Activated T-helper 1 cell treated with Interleukin-2 at 50 U/mL for 16 hours (primary cell): ENCODE measurements at places on chromosomes 16 and 17.

- DNase-seq = no peak
These were observed 52.7 kb downstream of the ZNF18 start for GRCh38 chr17:11944587-11944986.

DNA sequence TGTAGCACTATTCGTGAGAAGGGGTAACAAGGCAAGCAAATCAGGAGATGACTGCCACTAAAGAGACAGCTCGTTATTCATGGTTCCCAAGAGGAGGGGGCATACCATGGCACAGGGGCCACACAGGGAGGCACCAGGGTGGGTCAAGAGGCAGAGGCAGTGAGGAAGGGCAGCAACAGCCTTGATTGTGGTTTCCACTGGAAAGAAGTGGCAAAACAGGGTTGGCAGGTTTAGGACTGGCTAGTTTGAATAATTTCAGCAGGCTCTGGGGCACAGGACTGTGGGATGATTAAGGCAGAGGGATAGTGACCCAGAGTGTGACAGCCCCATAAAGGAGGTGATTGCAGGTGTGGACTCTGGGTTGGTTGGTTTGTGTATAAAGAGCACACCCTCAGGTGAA, 188.9 kb downstream of the CBLN1 start:
- no peak for DNase-seq

DNA sequence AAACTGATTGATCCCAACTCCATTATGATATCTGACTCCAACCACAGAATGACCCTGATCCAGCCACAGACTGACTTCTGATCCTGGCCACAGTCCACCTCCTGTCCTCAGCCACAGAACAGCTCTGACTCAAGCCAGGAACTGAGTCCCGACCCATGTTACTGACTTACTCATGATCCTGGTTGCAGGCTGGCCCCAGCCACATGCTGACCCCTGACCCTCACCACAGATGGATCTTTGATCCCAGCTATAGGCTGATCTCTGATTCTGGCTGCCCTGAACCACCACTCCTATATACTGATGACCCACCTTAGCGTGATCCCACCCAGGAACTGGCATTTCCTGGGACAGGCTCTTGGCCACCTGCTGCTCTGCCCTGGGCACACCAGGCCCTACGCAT, 32.2 kb upstream of the IL21R start:
- no peak for DNase-seq

DNA sequence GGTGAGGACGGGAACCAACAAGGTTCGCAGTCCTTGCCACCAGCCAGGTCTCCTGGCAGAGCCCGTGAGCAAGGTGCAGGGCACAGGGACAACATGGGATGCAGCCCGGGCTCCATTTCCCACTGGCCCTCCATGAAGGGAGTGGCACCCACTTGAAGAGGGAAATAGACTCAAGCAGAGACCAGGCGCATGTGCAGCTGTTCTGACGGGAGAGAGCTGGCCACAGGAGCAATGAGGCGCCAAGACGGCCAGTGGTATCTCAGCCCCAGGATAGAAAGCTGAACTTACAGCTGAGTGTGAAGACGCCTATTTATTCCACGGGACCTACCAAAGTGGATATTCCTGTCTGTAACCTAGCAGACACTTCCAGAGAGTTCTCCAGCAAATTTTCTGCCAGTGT, 8.2 kb upstream of the FOXJ1 start:
- DNase-seq = no peak

DNA sequence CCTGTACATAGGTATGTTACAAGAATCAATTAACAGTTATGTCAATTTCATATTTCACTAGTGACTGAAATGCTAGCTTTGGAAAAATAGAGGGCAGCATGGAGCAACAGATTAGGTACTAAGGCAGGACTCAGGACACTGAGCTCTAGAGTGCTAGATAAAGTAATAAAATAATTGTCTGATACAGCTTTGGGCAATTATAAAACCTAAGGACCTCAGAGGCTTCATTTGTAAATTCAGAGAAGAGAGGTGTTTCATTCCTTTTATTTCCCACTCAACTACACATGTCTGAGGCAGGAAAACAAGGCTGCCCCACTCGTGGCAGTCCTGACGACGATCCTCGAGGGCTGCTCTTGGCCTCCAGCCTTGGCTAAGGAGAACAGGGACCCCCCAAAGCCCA, 81.5 kb downstream of the CA4 start:
- DNase-seq = no peak

- no peak for DNase-seq
These were observed 13.2 kb downstream of the XYLT2 start for GRCh38 chr17:50359005-50359699.

GRCh38 chr17:40588552-40588951, 23.3 kb upstream of the CCR7 start:
- DNase-seq = no peak

- no peak for DNase-seq
These were observed 119.9 kb upstream of the SMURF2 start for GRCh38 chr17:64781810-64782555.

- no peak for DNase-seq
These were observed 27.6 kb upstream of the NXPH3 start for GRCh38 chr17:49548051-49548505.

GRCh38 chr16:84295203-84295860, 654 bp downstream of the WFDC1 start:
- DNase-seq = no peak

DNA sequence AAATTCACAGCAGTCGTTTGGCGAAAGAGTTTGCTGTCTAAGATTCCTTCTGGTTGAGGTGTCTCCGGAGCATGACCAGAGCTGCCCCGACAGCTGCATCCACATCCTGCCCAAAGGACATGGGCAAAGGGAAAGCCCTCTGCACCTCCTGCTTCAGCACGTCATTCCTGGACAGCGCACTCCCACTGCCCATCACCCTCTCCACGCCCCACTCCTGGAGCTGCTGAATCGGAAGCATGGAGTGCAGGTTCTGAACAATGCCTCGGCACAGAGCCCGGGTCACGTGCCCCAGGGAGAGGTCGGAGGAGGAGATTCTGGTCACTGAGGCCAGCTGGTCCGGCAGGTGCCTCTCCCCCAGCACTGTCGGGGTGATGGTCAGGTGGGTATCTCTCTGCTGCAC, 1.3 kb upstream of the TRPV1 start:
- no peak for DNase-seq

- DNase-seq = no peak
These were observed 18.9 kb upstream of the SPPL2C start for GRCh38 chr17:45825792-45826191.

- DNase-seq = no peak
These were observed 99.3 kb upstream of the TNRC6C start for GRCh38 chr17:77859035-77859810.

- DNase-seq = no peak
These were observed 4.9 kb upstream of the ANKFN1 start for GRCh38 chr17:56148333-56148732.

- DNase-seq = peak; percentile 60
These were observed 29.1 kb upstream of the ITGA3 start for GRCh38 chr17:50026837-50027171.

DNA sequence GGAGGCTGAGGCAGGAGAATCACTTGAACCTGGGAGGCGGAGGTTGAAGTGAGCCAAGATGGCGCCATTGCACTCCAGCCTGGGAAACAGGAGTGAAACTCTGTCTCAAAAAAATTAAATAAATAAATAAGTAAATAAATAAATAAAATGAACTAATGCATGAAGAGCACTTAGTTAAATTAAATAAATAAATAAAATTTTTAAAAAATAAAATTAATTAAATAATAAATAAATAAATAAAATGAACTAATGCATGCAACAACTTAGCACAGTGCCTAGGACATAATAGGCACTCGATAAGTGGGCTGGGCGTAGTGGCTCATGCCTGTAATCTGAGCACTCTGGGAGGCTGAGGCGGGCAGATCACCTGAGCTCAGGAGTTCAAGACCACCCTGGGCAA, 15.6 kb upstream of the CEP20 start:
- no peak for DNase-seq

DNA sequence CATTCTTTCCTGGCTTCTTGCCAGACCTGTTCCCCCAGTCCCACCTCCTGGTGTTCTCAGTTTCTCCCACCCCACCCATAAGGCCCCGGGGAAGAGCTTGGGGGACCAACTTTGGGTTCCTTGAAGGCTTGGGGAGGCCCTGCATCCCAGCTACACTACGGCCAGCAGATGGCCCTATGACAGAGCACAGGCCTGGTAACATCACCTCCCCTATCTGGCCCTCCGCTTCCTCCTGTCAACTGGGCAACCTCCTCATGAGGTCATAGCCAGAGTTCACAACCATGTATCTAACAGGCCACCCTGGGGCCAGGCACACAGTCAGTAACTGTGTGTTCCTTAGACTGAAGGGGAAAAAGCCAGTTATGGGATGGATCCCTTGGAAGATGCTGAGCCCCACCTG, 31.4 kb downstream of the MYO15A start:
- DNase-seq = no peak

DNA sequence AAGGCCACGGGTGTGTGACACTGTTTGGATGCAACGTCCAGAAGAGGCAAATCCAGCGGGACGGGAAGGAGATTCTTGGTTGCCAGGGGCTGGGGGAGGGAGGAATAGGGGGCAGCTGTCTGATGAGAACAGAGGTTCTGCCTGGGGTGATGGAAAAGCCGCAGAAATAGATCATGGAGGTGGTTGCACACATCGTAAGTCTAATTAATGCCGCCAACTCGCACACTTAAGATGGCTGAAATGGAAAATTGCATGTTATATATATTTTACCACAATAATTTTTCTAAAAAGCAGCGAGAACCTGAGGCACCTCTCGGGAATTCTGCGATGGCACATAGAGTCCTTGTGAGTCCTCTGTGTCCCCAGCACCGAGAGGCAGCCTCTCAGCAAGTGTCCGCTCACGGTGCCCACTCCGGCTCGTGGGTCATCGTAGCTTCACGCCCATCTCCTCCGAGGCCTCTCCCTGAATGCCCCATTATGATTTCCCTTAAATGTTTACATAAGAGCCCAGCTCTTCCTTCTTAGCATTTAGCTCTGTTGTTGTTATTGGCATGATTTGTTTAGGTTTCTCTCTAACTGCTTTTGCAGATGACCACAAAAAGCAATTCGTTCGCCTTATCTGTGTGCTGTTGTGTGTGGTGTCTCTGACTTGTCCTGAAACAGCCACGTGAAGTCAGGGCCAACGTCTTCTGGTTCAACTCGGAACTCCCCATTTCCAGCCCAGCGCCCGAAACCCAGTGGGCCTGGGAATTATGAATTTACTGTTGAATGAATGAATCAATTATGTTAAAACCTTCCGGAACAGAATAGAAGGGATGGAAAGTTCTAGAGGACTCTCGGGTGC, 7.7 kb downstream of the WFDC1 start:
- DNase-seq = no peak

- no peak for DNase-seq
These were observed 21.5 kb upstream of the COL1A1 start for GRCh38 chr17:50222922-50223321.

DNA sequence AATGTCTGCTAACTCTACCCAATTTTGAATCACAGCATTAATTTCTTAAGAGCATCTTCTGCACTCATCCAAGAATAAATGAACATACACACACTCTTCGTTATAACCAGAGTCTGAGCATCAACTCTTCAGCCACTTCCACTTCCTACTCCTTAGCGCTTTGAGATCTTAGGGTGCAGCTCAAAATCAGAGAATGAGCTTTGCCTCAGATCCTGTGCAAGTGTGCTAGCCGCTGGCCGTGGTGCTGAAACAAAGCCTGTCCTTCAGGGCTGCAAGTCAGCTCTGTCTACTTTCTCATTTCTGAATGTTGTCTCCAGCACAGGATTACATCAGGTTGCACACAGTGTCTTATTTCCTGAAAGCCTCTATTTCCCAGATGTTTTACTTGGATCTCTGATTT, 165.4 kb downstream of the AIPL1 start:
- no peak for DNase-seq

- DNase-seq = no peak
These were observed 13.0 kb upstream of the BLMH start for GRCh38 chr17:30304778-30305177.

GRCh38 chr16:86794216-86794864, 216.0 kb downstream of the FOXL1 start:
- DNase-seq = no peak

DNA sequence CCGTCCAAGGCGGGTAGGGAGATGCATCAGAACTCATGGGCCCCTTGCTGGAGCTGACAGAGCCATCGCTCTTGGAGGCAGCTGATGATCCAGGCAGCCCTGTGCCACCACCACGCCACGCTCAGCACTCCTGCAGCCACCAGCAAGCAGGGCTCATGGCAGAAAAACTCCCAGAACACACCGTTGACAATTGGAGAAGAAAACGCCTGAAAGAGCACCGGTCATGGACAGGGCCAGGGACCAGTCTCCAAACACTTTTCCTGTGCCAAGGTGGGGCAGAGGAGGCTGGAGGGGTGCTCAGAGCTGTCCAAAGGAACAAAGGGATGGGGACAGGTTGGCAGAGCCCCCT, 132.2 kb downstream of the FOXL1 start:
- DNase-seq = no peak

- DNase-seq = no peak
These were observed 121.6 kb downstream of the ZNF423 start for GRCh38 chr16:49734331-49734730.
